ENCODE measurements at places on chromosomes 12 and 14.

GRCh38 chr12:56425193-56425592 is 24.0 kb downstream of the TIMELESS start:
- DNase-seq, result no peak

GRCh38 chr14:57549016-57549564 is 55.4 kb upstream of the CCDC198 start:
- no peak for DNase-seq

GRCh38 chr12:96101806-96102205 is 66.4 kb upstream of the LTA4H start:
- no peak for DNase-seq

DNA sequence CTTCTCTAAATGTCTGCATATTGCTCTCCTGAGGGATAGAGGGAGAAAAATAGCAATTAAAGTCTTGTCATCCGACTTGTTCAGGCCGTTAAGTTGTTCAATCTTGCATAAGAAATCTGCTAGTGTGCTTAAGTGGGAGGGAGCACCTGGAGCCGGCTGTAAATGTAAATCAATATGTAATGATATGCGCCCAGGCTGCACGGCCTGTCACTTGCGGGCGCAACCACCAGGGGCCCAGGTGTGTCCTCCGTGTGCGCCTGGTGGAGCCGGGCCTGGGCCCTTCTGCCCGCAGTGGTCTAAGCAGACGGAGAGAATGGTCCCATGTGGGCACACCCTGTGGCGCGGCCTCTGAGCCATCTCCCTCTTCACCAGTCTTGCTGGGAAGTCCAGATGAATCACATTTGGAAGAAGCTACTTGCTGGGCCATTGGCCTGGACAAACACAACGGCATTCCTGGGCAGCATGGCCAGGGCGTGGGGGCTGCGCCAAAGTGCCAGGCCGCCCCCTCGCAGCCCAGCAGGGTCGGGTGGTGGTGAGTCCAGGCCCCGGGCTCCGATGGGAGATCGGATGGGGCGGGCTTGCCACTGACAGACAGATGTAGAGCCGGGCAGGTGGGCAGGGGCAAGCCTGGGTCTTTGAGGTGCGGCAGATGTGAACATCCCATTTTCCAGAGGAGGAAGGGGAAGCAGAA is 193.3 kb upstream of the C14orf180 start:
- DNase-seq, result no peak

DNA sequence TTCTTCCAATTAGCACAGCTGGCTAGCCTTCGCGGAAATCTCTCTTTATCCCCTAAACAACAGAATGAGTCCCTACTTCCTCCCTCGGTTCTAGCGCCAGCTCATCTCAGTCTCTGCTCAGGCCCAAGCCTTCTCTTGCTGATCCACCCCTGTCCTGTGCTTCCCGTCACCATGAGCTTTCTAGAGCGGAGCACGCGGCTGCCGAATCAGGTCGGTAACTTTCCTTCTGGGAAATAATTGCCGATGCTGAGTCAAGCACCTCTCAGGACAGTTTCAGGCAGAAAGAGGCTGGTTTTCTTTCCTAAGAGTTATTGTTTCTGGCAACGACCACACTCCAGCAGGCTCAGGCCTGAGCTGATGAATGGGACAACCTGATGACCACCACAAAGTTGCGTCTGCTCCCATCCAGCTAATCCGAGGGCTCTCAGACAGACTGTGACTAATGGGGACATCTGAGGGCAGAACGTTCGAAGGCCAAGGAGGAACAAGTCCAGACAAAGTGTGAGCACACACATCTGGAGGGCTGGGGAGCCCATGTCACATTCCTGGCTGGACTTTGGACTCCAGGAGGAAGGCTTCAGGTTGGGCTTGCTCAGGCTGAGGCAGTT is 13.6 kb upstream of the GPR68 start:
- DNase-seq, result peak; percentile 36

- no peak for DNase-seq
These were observed 68.4 kb downstream of the CRACR2A start for GRCh38 chr12:3684449-3685051.

GRCh38 chr12:3102771-3103410 is 25.7 kb downstream of the TSPAN9 start:
- no peak for DNase-seq

GRCh38 chr12:99567072-99567471 is 80.5 kb upstream of the GARIN6 start:
- DNase-seq, result no peak

DNA sequence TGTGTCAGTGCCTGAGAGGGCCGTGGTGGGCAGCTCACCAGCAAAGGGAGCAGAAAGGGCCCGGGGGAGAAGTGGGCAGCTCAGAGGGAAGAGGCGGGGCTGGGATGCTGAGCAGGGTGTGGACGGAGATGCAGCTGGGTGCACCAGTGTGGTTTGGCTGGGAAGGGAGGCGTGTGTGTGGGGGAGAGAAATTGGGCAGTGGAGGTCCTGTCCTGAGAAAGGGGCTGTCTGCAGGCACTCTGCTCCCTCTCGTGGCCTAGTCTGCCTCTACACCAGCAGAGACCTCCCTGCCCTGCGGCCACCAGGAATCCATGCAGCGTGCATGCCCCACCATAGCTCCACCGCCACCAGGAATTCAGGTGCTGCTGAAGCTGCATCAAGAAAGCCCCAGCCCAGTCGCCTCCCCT is 6.4 kb downstream of the TMEM121 start:
- no peak for DNase-seq

DNA sequence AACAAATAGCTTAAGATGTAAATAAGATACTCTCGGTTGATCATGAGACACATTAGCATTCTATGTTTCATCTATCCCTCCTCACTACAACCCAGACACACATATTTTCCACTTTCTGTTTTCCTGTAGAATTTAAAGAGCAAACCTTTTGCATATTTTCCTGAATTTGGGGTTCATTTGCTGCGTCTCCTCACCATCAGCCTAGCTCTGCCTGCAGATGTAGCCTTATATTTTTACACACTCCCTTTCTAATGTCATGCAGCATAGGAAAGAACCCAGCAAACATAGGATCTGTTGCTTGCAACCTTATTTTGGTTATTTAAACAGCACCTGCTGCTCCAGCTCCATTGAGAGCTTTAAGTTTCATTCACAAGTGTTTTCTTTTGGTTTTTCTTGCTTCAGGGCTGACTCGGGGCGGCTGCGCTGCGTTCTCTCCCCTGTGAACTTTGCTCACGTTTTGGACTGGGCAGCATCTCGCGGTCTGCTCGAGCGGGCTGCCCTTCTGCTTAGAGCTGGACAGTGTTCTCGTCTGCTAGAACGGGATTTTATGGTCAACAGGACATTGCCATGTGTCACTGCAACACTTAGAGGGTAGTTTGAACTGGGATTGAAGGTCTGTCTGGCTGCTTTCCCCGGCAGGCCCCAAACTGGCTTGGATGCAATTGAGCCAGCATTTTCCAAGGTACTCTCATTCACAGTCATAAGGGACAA is 57.8 kb upstream of the VRK1 start:
- DNase-seq, result no peak

DNA sequence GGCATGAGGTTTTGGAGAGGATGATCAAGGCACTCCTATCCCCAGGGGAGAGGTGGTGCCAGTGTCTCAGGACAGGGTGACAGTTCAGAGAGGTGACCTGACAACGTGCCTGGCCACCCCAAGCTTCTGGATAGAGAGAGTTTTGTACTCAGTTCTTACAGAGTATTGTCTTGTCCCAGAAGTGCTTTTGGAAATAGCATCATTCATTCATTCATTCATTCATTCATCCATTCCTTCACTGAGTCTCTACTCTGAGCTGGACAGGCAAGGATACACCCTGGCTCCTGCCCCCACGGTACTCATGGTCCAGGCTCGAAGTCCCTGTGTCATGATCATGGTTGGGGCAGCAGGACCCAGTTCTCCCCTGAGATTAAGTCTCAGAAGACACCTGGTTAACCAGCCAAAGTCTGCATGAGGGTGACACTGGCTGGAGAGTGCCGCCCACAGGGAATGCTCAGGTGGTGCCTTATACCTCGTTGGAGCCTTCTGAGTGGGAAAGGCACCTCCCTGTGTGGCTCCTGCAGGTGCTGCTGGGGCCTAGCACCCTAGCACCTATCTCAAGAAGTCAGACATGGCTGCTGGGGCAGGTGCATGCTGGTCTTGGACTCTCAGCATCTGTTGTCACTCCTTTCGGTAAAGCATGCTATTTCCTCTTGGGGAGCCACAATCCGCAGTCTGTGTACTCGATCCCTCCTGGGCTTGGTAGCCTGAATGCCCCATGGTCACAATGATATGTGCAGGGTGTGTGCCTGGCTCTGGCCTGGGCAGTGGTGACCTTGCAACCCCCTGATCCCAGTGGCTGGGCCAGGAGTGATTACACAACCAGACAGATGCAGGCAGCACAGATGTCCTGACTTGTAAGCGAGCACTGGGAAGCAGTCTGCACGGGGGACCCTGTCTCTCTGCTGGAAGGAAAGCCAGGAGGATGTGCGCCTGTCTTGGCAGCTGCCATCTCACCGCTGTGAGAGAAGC is 57.8 kb downstream of the C14orf132 start:
- no peak for DNase-seq

- no peak for DNase-seq
These were observed 1.2 kb downstream of the NOVA1 start for GRCh38 chr14:26596543-26597061.

- no peak for DNase-seq
These were observed 7.4 kb upstream of the ATG101 start for GRCh38 chr12:52062167-52063081.

- DNase-seq, result no peak
These were observed 141.1 kb downstream of the PHETA1 start for GRCh38 chr12:111227476-111228420.

DNA sequence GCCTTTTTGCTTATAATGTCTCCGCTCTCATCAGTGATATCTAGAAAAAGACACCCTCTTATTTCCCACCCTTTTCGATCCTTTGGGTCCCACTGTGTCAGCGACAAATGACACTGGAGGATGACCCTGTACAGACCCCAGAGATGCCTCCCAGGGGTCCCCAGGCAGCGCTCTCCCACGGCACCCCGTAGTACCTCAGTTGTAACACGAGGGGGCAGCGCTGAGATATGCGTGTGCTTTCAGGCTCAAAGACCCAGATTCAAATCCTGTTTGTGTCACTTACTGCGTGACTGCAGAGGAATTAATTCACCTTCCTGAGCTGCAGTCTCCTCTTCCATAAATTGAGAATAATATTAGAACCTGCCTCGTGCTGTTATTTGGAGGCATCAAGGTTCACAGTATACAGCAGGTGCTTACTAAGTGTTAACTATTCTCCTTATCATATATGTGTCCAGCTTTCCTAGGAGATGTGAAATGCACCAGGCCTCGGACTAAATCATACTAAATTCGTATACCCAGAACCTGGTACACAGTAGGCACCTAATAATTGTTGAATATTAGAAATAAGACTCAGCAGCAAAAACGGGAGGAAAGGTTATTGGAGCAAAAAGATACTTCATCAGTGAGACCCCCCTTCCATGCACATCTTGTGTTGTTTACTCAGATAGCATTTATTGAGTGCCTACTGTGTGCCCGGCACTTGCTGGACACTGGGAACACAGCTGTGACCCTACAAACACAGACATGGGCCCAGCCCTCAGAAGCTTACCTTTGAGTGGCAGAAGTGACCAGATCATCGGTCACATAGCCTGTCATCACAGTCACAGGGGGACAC is 99.9 kb downstream of the PHETA1 start:
- DNase-seq, result peak; percentile 17

GRCh38 chr12:5458229-5459050 is 26.5 kb downstream of the NTF3 start:
- DNase-seq, result no peak

DNA sequence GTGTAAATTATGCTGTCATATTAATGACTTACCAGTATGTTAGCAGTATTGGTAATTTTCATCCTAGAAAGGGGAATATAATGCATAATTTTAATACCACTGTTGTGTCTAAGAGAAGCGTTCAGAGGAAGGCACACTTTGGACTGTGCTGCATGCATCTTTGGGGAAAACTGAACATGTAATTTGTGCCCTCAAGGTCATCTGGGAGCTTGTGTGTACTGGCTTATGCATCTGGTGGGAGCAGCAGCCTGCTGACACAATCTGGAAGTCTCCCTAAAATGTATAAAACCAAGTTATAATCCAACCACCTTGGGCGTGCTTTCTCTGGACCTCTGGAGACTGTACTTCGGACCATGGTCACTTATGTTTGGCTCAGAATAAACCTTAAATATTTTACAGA is 14.1 kb downstream of the FGD4 start:
- DNase-seq, result no peak

GRCh38 chr14:24463884-24464785 is 21.6 kb upstream of the SDR39U1 start:
- DNase-seq, result no peak

- no peak for DNase-seq
These were observed 256.5 kb upstream of the USP15 start for GRCh38 chr12:62003701-62004100.

DNA sequence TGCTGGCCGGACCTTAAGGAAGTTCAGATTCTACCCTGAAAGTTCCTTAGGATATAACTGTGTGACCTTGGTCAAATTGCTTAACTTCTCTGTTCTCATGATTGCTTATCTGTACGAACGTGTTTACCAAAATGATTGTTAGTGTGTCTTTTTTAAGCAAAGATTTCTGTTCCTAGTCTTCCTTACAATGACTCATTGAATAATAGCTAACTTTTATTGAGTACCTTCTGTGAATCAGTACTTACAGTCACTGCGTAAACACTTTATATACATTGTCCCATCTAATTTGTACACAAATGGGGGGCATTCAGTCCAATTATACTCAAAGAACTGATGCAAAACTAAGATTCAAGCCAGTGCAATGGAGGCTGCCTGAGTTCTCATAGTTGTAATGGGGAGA is 4.2 kb upstream of the TMEM30B start:
- no peak for DNase-seq

DNA sequence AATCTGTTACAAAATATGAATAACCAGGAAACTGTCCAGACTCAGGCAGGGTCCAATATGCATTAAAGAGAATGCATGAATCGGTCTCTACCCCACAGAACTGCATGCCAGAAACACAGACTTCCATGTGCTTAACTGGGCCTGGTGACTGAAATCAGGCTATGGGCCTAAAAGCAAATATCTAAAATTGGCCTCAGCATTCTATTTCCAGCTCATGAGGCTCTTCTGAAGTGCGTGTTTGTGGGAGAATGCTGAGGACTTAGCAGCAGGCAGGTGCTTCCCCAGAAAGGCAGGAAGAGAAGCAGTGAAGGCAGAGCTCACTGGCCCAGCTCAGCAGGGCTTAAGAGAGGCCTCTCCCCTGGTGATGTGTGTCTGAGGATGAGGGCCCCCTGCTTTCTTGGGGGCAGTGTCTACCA is 48.5 kb downstream of the ADGRD1 start:
- no peak for DNase-seq

- DNase-seq, result no peak
These were observed 279.3 kb upstream of the FLRT2 start for GRCh38 chr14:85250414-85251189.

DNA sequence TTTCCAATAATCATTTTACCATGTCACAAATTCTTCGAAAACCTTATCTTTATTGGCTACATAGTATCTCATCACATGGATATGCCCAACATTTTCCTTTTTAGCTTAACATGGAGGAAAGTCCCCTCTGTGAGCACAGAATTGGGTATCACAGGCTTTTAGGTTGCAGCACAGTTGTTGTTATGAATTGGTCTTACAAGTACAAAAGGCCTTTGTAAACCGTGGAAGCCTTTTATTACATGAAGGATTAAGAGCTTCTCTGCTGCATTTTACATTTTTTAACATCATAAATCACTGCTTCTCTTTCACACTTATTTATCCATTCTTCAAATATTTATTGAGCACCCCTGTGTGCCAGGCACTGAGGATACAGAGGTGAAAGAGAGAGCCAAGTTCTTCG is 26.2 kb downstream of the UBE3B start:
- no peak for DNase-seq
